Fibroblast of pulmonary artery (primary cell): ENCODE measurements at places on chromosomes 3 and 15.

- no peak for DNase-seq
Measured at GRCh38 chr15:92116330-92116729, 262.8 kb downstream of the SLCO3A1 start.

DNA sequence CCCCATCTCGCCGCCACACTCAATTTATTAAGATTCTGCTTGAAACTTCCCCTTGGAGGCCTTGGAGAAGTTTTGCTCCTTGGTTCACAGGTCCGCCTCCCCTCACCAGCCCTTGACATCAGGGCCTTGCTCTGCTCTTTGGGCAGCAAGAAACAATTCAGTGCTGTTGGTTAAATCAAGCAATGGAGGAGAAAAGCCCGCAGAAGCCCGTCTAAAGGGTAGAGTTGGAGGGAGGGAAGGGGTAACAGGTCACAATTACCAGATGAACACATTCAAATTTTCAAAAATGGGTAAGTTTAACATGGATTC is 429 bp downstream of the PARP9 start:
- DNase-seq: peak; percentile 16

GRCh38 chr15:47485419-47485818 is 231.9 kb upstream of the SEMA6D start:
- DNase-seq: no peak

- DNase-seq: no peak
Measured at GRCh38 chr3:113272385-113272779, 61.0 kb downstream of the BOC start.

DNA sequence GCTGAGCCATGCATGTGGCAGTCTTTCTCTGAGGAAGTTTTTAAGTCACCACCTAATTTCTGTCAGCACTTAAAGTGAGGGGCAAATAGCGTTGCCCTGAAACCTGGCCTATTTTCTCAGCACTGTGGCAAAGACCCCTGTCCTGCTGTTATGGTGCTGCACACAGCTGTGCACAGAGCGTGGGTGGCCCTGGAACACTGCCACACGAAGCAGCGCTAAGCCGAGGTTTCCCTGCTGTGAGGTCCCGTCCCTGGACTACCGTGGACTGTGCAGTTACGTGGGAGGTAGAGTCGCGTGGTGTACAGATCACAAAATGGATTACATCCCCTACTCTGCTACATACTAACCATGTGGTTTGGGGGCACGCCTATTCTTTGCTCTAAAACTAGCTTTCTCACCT is 101.6 kb upstream of the NR2E3 start:
- peak; percentile 4 for DNase-seq

GRCh38 chr15:100948430-100948762 is 29.2 kb downstream of the LRRK1 start:
- no peak for DNase-seq

DNA sequence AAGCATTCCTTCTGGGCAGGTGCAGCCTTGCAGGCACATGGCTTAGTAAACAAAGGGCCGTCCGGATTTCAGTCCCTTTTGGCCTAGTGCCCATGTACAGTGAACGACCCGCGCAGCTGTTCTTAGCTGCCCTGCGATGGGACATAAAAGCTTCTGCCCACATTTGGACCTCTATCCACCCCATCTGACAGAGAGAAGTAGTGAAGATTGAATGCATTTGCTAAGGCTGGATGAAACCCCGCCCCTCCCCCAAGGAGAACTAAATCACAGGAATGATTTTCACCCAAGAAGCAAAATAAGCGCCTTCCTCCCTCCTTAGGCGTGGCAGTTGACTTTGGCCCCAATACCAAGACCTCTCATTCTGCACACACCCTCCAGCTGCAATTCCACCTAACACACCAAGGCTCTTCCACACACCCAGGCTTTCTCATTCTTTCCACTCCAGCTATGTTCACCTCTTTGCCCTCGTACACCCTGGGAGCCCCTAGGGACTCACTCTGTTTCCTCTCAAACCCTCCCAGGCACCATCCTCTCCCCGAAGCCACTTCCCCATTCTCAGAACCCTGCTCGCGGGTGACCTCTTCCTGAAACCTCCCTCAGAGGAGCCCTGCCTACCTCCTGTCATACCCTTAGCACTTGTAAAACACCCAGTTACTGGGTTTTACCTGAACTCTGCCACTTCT is 14.1 kb upstream of the HRH1 start:
- peak; percentile 20 for DNase-seq
